ENCODE measurements at places on chromosomes 4 and X. TPM values are rescaled to one million over a fixed set of nuclear protein-coding genes. Genes with fewer than 3 reads are reported as not detected.

GRCh38 chrX:40109288-40110008 lies 11.7 kb upstream of the BCOR start:
- DNase-seq: peak; percentile 58

The DNAAF6 gene
- total RNA-seq: not detected

The MSN gene
- 413 TPM for total RNA-seq

The DRD5 gene
- total RNA-seq: not detected

The FAM200B gene
- 11.0 TPM for total RNA-seq

The CCDC120 gene
- 16.2 TPM for total RNA-seq

The ADGRA3 gene
- total RNA-seq: 0.10 TPM

DNA sequence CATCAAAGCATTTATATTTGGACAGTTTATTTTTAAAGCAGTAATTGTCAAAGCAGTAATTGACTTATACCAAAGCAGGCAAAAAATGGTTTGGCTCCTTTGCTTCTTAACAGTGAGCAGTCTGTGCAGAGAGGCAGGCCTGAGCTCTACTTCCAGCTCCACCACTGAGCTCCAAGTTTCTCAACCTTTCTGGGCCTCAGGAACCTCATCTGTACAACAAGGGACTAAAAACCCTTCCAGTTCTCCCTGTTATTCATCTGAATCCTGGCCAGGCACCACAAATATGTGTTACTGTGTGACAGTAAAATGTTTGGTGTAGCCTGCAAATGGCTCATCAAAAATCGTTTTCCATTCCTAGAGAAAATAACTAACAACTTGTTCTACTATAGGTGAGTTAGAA lies 88.7 kb upstream of the TTC29 start:
- no peak for DNase-seq

The TBC1D8B gene
- total RNA-seq: 8.4 TPM

The TMSB15C gene
- total RNA-seq: 5.4 TPM

The ARHGEF38 gene
- total RNA-seq: not detected

DNA sequence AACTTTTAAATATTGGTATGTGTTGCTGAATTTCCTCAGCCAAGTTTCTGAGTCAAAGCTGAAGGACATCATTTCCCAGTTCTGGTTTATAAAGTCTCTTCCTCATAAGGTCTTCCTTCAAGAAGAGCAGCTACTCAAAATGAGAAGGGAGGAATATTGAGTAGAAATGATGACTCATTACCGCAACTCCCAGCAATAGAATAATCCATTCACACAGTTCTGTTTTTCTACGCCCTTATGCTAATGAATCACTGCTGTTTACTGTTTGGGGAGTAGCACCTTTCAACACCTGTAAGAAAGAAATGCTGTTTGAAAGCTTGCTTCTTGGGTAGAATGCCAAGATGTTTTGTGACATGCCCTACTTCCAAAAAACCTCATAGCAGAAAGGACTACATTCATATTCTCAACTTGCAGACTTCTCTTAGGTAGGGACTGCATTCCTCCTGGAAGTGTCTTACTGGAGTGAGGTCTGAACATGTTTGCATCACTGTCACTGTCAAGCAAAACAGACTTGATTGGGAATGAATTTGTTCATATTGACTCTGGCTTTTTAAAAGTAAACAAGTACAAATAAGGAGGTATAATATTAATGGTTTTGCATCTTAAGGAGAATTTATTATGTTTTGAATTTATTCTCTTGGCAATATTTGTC lies 147.2 kb upstream of the BANK1 start:
- no peak for DNase-seq

- DNase-seq: no peak
These were observed 21.9 kb upstream of the CYP4V2 start for GRCh38 chr4:186169333-186169944.

DNA sequence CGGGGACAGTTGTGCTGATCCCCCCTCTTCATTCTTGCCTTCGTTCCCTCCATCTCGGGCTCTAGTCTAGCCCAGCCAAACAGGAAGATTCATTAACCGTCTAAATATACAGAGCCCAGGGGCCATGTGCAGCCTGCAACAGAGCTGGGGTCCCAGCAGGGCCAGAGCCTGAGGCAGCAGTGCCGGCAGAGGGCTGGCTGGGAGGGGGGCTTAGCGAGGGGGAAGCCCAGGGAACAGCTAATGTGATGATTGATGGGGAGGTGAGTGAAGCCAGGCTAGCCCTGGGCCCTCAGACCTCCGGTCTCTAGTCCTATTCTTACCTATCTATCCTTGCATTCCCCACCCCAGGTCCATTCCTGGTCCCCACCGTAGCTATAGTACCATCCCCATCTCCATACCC lies 22.3 kb downstream of the EFNB1 start:
- DNase-seq: no peak

All from B cell (primary cell).